ELR (cell line): ENCODE measurements at places on chromosomes 5 and 9.

- no peak for DNase-seq
These were observed 104.7 kb upstream of the ANKRD55 start for GRCh38 chr5:56337715-56338319.

- DNase-seq: peak; percentile 57
These were observed 557 bp downstream of the GNG10 start for GRCh38 chr9:111661802-111662521.

DNA sequence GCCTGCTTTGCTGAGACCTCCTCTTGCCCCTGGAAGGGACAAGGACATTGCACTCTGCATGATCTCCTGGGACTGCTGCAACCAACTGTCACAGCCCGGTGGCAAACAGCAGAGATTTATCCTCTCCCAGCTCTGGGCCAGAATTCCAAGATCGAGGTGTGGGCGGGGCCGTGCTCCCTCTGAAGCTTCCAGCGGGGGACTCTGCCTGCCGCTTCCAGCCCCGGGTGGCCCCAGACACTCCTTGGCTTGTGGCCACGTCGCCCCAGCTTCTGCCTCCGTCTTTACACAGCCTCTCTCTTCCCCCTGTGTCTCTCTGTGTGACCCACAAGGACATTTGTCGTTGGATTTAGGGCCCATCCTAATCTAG is 67.1 kb downstream of the COL5A1 start:
- no peak for DNase-seq

GRCh38 chr5:178435321-178436238 is 154.6 kb downstream of the COL23A1 start:
- no peak for DNase-seq

DNA sequence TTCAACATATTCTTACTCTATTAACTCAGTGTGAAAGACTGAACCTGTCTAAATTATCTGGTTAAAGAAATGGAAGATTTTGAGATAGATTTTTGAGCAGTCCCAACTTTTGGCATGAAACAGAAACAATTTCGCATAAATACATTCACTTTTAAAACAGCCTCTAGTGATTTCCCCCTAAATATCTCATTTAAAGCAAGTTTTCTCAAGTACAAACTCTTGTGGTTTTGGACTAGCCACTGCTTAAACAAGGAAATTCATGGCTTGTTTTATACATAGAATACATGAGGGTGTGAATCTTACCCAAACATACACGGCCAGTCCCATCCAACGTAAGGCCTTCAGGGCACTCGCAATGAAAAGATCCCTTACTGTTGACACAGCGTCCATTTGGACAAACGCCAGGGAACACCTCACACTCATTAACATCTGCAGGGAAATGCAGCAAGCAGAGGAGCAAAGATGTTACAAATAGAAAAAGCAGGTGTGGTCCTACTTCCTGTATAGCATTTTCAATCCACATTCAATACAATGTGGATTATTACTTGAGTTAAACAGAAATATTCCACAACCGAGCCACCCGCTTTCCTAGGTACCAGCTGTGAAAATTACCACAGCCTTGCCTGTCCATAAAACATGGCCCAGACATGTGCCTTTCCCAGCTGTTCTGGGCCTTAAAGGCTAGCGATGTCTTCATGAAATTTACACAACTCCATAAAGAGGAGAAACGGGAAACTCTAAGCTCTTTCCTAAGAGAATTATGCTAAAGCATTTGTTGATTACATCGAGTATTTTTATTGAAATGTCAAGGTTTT is 188.8 kb downstream of the FBN2 start:
- DNase-seq: peak; percentile 24

GRCh38 chr9:14061936-14062585 is 251.9 kb downstream of the NFIB start:
- no peak for DNase-seq

DNA sequence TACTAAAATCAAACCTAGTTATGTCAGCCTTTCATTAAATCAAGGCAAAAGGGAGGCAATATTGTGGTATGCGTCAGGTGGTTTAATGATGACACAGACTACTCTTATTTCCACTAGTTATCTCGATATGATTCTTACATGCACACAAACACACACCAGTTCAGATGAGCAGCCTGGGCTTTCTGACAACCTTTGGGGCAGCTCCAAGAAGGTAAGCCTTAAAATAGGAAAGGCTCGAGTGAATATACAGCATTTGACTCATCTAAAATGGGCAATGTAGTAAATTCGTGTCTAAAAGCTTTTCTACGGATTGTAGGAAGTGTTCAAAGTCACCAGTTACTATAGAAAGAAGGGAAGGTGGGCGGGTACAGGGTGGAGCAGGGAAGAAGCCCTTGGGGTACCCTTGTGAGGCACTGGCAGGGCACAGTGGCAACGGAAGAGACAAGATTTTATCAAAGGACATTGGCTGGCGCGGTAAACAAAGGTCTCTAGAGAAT is 1.9 kb downstream of the ANKH start:
- no peak for DNase-seq

- DNase-seq: peak; percentile 42
These were observed 14.1 kb upstream of the NUP214 start for GRCh38 chr9:131111186-131111853.

- DNase-seq: no peak
These were observed 14.4 kb downstream of the CARD19 start for GRCh38 chr9:93110311-93110855.
